Activated T-helper 9 cell treated with anti-CD3 and anti-CD28 coated beads, Interleukin-2, amount 50 U/mL, for 16 hours (primary cell): ENCODE measurements at places on chromosomes 3 and 15.
A peak's percentile ranks its signal among the peaks of the same experiment; 100 is the strongest.

- DNase-seq, result no peak
These were observed 287.1 kb downstream of the IL5RA start for GRCh38 chr3:2823031-2823430.

- no peak for DNase-seq
These were observed 31.3 kb upstream of the ATP8B4 start for GRCh38 chr15:50150349-50150748.

DNA sequence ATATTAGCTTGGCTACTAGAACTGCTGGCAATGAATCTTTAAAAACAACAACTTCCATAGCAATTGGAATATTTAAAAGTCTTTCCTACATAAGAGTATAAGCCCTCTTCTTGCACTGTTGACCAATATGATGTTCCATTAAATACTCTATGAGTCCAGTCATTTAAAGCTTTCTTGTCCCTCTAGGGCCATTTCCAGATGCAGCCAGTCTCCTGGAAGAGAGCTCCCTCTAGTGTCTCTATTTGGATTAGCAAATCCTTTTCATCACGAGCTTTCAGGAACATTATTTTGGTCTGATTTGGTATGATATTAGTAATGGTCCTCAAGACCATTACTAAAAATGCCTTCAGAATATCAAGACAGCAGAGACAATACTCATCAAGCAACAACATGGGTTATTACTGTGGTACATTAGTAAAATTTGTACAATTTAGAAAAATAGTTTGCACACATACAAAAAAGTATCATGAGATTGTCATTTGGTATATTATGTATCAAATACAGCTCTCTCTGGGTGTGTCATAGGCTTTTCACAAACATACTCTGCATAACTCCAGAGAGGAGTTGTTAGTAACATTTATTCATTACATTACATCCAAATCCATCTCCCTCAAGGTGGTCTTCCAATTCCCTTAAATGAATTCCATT is 101.3 kb downstream of the DPH6 start:
- DNase-seq, result no peak

DNA sequence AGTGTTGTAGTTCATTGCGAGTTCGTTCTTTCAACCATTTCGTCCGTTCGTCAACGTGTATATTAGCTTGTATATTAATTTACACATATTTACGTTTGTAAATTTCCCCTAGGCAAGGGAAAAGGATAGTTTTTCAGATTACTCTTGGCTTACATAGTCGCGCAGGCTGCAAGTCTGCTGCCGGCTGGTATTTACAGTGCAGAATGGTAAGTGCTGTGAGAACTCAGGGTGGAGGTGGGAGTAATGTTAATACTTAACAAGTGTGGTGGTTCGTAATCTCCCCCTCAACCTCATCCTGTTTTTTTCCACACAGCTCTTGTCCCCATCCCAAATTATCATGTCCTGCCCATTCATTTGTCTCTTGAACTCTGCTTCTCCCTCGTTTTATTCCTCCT is 766 bp downstream of the FAM98B start:
- DNase-seq, result no peak

- DNase-seq, result no peak
These were observed 146.6 kb upstream of the TPM1 start for GRCh38 chr15:62895905-62896316.

GRCh38 chr15:48644827-48645557 is 517 bp downstream of the FBN1 start:
- DNase-seq, result no peak

DNA sequence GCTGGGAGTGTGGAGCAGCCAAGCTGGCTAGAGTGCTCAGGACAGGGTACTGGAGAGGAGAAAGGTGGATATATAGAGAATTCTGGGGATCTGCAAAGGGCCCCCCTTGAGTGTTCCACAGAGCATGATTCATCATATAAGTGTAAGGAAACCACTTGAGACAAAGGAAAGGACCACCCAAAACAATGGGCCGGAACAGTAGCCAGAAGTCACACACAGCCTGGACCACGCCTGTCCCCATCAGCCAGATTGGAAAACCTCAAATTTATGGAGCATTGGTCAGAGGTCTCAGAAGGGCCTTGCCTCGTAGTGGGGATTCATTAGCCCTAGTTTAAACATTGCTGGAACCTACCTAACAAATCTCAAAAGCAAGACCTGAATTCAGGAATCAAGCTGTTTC is 4.9 kb upstream of the KNSTRN start:
- DNase-seq, result no peak

- no peak for DNase-seq
These were observed 394.1 kb downstream of the ZBBX start for GRCh38 chr3:166986000-166986399.

GRCh38 chr3:80010021-80010571 is 242.3 kb upstream of the ROBO1 start:
- no peak for DNase-seq

DNA sequence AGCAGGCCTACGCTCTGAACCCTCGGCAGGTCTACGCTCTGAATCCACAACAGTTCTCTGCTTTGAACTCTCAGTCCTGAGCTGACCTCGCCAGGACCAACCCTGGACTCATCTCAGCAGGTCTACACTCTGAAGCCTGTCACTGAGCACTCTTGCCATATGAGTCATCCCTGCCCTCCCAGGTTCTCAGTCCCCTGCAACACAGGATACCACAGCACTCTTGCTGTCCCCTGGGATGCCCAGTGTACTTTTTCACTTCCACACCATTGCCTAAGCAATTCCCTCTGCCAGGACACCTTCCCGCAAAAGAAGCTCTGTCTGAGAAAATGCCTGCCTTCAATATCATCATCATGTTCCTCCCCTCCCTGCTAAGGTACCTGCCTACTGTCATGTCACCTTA is 42.0 kb downstream of the NUP210 start:
- no peak for DNase-seq

- no peak for DNase-seq
These were observed 32.8 kb downstream of the LOXL1 start for GRCh38 chr15:73959012-73959581.

DNA sequence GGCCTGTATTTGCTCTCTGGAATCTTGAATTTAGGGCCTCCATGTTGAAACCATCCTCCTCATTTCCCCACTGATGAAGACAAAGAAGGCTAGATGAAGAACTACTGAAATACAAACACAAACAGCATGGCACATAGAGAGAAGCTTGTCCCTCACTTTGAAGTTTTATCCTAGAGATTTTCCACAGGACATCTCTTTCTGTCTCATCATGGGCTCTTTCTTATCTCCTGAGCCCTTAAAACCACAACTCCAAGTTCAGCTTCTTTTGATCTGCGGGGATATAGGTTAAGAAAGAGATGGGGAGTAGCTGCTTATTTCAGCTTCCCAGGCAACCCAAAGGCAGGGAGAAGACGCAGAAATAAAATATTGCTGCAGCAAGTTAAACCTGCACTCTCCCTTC is 213.1 kb upstream of the LRIG1 start:
- no peak for DNase-seq

GRCh38 chr15:74402873-74403587 is 30.7 kb downstream of the SEMA7A start:
- peak; percentile 55 for DNase-seq

DNA sequence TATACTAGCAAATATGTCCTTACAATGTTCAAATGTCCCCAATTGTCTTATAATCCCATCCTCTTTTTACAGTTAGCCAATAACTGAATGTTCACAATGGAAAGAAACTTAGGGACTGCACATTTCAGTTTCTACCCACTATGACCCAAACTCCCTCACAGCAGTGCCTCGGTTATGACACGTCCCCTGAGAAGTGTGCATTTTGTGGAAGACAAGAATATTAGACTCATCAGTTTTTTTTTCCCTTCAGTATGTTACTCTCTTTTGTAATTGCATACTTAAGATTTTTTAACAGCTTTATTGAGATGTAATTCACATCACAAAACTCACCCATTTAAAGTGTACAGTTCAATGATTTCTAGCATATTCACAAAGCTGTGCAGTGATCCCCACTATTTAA is 64.8 kb downstream of the IGF2BP2 start:
- no peak for DNase-seq

- DNase-seq, result no peak
These were observed 11.3 kb upstream of the THRB start for GRCh38 chr3:24505691-24506550.

DNA sequence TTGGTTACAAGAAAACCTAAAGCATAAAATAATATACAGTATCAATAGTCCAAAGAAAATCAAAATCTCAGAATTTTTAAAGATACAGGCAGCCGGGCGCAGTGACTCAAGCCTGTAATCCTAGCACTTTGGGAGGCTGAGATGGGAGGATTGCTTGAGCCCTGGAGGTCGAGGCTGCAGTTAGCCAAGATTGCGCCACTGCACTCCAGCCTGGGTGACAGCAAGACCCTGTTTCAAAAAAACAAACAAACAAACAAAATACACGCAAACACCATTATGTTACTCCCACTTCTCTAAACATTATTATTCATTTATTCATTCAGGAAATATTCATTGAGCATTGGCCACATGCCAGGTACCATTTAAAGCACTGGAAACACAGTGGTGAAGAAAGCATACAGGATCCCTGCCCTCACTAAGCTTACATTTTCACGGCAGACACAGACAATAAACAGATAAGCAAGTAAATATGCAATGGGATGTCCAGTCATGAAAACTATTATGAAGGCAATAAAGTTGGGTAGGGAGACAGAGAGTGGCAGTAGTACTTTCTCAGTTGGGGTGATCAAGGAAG is 6.7 kb downstream of the BCL2A1 start:
- DNase-seq, result no peak

DNA sequence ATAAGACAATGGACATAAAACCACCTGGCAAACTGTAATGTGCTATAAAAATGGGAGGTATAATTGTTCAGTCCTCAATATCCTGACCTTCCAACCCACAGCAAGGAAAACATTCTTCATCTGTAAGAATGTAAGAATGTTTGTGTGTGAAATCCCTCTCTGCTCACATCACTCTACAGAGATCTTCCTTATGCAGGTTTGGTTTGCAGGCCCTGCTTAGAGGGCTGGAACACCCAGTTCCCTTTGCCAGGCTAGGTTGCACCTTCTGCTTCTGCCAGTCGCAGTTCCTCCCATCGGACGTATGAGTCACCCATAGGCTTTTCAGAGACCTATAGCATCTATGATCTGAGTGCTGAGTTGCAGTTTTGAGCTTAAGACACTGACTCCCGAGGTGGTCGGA is 24.1 kb upstream of the MINAR1 start:
- DNase-seq, result no peak

DNA sequence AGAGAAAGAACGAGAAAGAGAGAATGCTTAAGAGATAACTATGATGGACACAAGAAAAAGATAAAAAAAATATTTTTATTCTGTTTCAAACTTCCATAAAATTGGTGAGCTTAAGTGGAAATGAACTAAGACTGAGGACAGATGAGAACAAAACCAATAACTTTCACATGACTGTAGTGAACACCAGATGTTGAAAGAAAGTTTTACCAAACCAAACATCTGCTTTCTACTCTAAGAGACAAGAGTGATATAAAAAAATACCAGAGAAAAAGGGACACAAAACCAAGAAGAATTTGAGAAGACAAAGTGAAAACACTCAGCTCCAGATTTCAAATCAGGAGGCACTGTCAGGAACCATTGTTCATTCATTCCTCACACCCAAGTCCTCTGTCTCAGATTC is 147.9 kb downstream of the IMPG2 start:
- no peak for DNase-seq

- no peak for DNase-seq
These were observed 30.5 kb downstream of the MINDY4B start for GRCh38 chr3:150874666-150875219.

DNA sequence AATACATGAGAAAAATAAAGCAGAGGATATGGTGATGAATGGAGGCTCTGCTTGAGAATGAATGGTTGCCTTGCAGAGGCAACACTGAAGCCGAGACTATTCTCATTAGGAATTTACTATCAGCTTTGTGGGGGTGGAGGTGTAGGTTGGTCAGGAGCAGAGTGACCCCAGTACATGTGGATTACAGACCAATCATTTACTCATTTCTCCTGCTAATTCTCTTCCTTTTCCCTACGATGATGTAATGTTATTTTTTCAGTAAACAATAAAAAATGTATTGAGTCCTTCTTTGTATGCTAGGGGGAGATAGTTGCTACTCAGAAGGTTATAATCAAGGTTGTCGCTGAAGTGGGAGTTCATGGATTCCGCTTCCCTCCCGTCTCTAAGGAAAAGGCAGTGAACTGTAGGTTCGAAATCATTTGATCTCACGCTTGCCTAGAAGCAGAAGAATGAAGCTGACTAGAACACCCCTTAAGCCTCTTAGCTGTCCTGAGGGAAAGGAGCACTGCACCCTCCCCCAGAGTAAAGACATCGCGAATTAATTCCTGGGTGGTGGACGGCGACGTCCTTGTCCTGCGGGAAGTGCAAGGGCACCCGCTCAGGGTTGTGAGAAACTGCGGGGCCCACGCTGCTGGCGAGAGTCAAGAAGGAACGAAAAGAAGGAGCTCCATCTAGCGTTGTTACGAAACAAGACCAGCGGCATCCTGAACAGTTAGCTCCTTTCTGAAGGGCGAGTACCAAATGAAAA is 213.2 kb upstream of the PFN2 start:
- DNase-seq, result peak; percentile 13

DNA sequence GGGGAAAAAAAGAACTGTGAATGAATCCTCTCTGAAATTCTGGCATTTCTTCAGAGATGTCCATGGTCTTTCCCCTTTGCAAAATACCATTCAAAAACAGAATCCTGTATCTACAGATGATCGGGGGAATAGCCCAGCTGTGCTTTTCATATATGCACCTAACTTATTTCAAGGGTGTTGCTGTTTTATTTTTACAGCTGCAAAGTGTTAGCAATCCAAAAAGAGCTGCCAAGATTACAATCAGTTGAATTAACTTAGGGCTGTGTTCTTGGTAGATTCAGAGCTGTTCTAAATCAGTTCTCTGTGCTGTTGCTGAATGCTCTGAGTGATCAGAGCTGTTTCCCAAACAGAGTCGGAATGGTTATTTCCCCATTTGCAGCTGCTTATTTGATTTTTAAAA is 175.7 kb upstream of the SEMA6D start:
- DNase-seq, result no peak

- DNase-seq, result no peak
These were observed 81.2 kb downstream of the FAM43A start for GRCh38 chr3:194766845-194767244.

DNA sequence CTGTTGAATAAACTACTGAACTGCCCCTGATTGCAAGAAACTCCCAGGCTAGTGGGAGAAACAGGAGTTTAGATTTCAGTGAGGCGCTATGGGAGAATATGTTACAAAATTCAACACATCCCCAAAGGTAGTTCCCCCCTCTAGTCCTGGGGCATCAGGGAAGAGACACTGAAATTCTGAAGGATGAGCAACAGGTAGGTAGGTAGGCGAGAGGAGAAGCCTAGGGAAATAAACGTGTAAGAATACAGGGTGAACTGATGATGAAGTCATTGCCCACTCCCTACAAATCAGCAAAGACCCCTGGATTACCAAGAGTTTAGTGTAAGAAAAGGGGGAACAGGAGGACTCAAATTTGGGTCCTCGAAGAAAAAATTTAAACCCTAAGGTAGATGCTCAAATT is 46.3 kb upstream of the RORA start:
- no peak for DNase-seq

GRCh38 chr3:17021614-17022013 is 136.9 kb downstream of the PLCL2 start:
- DNase-seq, result no peak
